ENCODE measurements at places on chromosomes 2 and 18. TPM values are rescaled to one million over a fixed set of nuclear protein-coding genes. Genes with fewer than 3 reads are reported as not detected.

- no peak for DNase-seq
These were observed 2.6 kb downstream of the DPYSL5 start for GRCh38 chr2:26850505-26850904.

HAAO gene
- total RNA-seq, result not detected

ARHGAP15 gene
- not detected for total RNA-seq

- no peak for DNase-seq
These were observed 178.0 kb upstream of the SPHKAP start for GRCh38 chr2:228359473-228359872.

DNA sequence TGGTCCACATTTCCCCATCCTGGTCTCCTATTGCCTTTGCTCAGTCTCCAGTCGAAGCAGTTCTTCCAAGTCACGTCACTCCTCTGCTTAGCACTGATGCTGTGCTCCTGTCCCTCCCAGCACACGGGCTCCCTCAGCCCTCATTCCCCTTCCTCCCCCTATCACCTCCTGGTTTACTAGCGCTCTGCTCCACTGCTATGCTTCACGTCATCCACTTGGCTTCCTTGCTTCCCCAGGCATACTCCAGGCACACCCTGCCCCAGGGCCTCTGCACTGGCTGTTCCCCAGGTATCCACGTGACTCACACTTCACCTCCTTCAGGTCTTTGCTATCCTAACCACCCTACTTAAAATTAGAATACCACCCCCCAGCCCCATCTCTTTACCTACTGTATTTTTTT is 269.3 kb downstream of the GLI2 start:
- DNase-seq, result no peak
